Smooth muscle cell of bladder (primary cell): ENCODE measurements at places on chromosomes 11 and 22. TPM values are rescaled to one million over a fixed set of nuclear protein-coding genes. Genes with fewer than 3 reads are reported as not detected.

OR51B2 gene
- 0.18 TPM in 1 of 2 replicates, not detected in the other for total RNA-seq

CCDC87 gene
- 0.14 and 0.28 TPM in 2 replicates for total RNA-seq

C11orf86 gene
- total RNA-seq: 0.28 TPM in 2 replicates

KRTAP5-11 gene
- total RNA-seq: not detected in 2 replicates

ART5 gene
- 0.37 TPM in 1 of 2 replicates, not detected in the other for total RNA-seq

USP2 gene
- total RNA-seq: 0.09 and 0.14 TPM in 2 replicates

PLAAT4 gene
- 15.8 and 23.9 TPM in 2 replicates for total RNA-seq

RASGRP2 gene
- total RNA-seq: 0.18 and 0.71 TPM in 2 replicates

NLRP10 gene
- total RNA-seq: 0.09 and 0.14 TPM in 2 replicates

OR8D4 gene
- total RNA-seq: not detected in 2 replicates

PIH1D2 gene
- 1.5 and 1.6 TPM in 2 replicates for total RNA-seq

FBXO7 gene
- total RNA-seq: 47.8 and 52.8 TPM in 2 replicates

P4HA3 gene
- total RNA-seq: 20.8 and 35.9 TPM in 2 replicates

NRGN gene
- total RNA-seq: 0.14 TPM in 1 of 2 replicates, not detected in the other

KDM4D gene
- total RNA-seq: 0.37 and 0.43 TPM in 2 replicates

DGCR6 gene
- 0.71 and 1.3 TPM in 2 replicates for total RNA-seq

UBASH3B gene
- total RNA-seq: 10.4 and 14.4 TPM in 2 replicates

ZNRF3 gene
- 2.3 and 2.8 TPM in 2 replicates for total RNA-seq

LMNTD2 gene
- 0.28 TPM in 2 replicates for total RNA-seq

AQP11 gene
- total RNA-seq: 2.8 and 6.0 TPM in 2 replicates

CAPN5 gene
- 9.5 and 11.1 TPM in 2 replicates for total RNA-seq

MUC2 gene
- total RNA-seq: not detected in 2 replicates

PANX2 gene
- 0.85 and 1.0 TPM in 2 replicates for total RNA-seq

FOSL1 gene
- total RNA-seq: 2.6 and 4.4 TPM in 2 replicates

OR52N4 gene
- not detected in 2 replicates for total RNA-seq

VSIG10L2 gene
- 0.14 TPM in 1 of 2 replicates, not detected in the other for total RNA-seq

CFAP300 gene
- 11.0 and 12.1 TPM in 2 replicates for total RNA-seq

LDHAL6A gene
- total RNA-seq: not detected in 2 replicates

RTN4R gene
- total RNA-seq: 0.14 and 0.28 TPM in 2 replicates

WBP2NL gene
- 0.28 and 0.46 TPM in 2 replicates for total RNA-seq

CRYBB1 gene
- not detected in 2 replicates for total RNA-seq

OR5B21 gene
- total RNA-seq: 0.14 TPM in 1 of 2 replicates, not detected in the other
